ENCODE measurements at places on chromosomes 6 and 20.

DNA sequence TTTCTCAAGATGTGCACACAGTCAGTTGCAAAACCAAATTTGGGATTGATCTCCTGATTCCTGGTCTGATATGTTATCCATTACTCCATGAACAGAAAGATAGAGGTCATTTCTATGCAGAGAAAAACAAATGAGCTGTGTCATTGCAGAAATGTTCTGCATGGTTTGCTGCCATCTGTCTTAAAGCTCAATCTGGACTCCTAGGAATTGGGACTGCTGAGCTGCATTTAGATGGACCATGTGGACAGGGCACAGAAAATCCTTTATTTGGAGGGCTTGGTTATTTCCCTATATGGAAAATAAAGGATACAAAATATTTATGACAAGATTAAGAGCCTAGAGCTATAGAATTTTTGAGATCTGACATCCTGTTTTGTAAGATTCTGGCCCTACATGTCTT is 91.3 kb downstream of the ADGRB3 start:
- no peak for DNase-seq
- H3K4me3 ChIP-seq, result no peak overlapping the region
- H3K27me3 ChIP-seq, result no peaks in the 10 kb centered on the region

- DNase-seq, result peak; percentile 66
- H3K4me3 ChIP-seq, result no peak overlapping the region
- no peak overlapping the region for H3K27ac ChIP-seq
- no peaks in the 10 kb centered on the region for H3K36me3 ChIP-seq
Observed at GRCh38 chr6:13554929-13555333, 19.5 kb upstream of the SIRT5 start.

- DNase-seq, result no peak
- H3K27me3 ChIP-seq, result no peaks in the 10 kb centered on the region
- no peaks in the 10 kb centered on the region for H3K4me1 ChIP-seq
- H3K4me3 ChIP-seq, result no peak overlapping the region
Observed at GRCh38 chr6:4435981-4436445, 300.6 kb upstream of the ECI2 start.

DNA sequence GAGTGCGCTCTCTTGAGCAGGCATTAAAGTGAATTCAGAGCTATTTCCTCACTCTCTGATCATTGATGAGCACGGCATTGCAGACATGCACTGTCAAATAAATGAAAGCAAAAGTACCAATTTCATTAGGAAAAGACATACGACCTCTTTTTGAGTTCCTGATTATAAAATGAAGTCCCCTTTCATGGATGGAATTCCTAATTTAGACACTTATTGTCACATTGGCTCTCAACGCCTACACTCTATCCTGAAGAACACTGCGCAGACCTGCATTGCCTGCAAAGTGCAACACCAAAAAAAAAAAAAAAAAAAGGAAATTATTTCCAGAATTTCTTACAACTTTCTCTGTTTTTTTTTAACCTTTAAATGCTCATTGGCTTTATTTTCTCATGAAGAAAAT is 1.6 kb downstream of the ADGRB3 start:
- no peaks in the 10 kb centered on the region for H3K36me3 ChIP-seq
- peaks cover 20% of the 10 kb centered on the region for H3K4me1 ChIP-seq
- peaks cover 95% of the 10 kb centered on the region for H3K27me3 ChIP-seq
- no peak for DNase-seq

DNA sequence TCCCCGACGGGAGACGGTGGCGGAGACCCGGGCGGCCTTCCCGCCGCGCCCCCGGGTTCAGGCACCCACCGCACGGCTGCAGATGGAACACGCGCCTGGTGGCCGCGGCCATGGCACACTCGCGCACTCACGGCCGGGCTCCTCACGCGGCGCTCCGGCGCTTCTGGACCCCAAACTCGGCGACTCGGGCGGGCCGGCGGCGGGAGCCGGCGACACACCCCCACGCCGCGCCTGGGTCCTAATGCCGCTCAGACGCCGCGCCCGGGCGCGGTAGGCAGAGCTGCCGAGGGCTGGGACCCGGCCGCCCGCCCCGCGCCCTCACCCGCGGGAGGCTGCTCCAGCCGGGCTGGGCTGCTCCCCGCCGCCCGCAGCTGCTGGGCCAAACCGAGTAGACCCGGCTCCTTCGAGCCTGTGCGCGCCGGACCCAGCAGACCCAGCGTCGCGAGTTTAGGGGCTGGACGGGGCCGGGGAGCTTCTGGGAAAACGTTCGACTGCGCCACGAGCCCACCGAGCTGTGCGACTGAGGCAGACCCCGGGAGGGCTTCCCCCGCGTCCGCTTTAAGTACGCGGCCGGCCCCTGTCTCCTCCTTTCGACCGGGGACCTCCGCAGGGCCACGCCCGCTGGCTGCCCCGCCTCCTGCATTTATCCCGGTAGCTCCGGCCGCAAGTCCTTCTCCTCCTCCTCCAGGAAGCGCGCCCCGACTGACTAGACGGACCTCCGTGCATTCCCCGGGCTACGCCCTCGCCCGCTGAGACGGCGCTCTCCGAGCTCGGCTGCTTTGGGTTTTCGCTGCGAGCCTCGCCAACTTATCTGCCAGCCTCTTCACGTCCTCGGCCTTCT is at the start of gene SLC4A11:
Gene SLC4A11 (minus strand): TSS at position 165 of the 841 bp plus-strand sequence. CDS start 53 bp downstream, at position 112.
- DNase-seq, result peak; percentile 76
- peaks cover 71% of the 10 kb centered on the region for H3K27me3 ChIP-seq
- H3K36me3 ChIP-seq, result no peaks in the 10 kb centered on the region
- peak within 1 kb of the TSS; percentile 73 for H3K4me3 ChIP-seq
- peaks cover 7% of the 10 kb centered on the region for H3K4me1 ChIP-seq

DNA sequence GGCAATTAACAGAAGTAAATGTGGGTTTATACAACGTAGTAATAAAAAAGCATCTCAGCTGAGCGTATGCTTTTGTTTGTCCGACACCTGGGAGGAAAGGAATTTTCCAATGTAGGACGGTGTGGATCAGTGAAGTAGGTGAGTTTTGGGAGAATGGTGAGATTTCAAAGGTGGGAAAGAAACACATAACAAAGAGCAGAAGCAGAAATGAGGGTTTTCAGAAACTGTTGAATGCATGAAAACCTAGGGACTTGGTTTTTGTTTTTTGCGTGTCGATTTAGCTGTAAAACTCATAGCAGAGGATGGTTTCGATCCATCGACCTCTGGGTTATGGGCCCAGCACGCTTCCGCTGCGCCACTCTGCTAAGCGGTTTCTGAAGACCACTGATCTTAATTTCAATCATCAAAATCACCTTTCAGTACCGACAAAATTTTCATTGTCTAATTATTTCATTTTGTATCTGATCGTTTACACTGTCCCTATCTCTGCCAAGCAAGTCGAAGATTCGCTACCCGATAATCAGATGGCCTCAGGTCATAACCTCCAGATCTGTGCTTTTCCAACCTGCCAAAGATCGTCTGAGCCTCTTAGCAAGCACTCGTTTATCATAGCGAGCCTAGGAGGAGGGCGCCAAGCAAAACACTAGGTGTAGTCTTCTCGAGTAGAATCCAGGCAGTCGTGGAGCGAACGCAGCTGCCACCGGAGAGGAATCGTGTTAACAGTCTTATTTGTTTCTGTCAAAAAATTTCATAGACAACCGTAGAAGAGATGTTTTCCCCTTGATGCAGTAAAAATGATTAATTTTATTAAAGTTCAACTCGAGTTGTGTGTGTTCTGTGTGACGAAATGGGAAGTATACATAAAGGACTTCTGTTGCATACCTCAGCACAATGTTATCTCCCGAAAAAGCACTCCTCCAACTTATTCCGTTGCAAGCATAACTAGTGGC is 20.9 kb upstream of the POM121L2 start:
- peak overlapping the region; percentile 84 for H3K4me3 ChIP-seq
- no peak overlapping the region for H3K27ac ChIP-seq
- DNase-seq, result peak; percentile 78
- no peaks in the 10 kb centered on the region for H3K4me1 ChIP-seq
- peaks cover 10% of the 10 kb centered on the region for H3K27me3 ChIP-seq
- H3K36me3 ChIP-seq, result no peaks in the 10 kb centered on the region

DNA sequence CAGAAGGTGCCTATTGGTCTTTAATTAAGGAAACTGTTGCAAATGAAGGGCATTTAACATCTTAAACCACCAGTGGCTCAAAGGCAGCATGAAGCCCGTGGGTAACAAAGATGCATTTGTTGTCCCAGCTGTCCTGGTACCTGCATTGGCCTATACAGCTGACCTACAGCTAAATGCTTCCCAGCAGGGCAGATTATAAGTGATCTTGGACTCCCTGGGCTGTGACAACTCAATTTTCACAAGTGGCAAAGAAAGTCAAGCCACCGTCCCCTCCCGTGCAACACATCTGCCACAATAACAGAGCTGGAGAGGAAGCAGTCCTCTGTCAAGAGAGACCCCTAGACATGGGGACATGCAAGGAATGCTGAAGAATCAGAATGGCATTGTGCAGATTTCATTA is 31.5 kb upstream of the EDN3 start:
- H3K36me3 ChIP-seq, result no peaks in the 10 kb centered on the region
- H3K27ac ChIP-seq, result no peak overlapping the region
- H3K4me1 ChIP-seq, result peaks cover 24% of the 10 kb centered on the region
- peak overlapping the region; percentile 4 for H3K4me3 ChIP-seq

GRCh38 chr6:5937169-5937909 is 69.4 kb downstream of the NRN1 start:
- no peak overlapping the region for H3K4me3 ChIP-seq
- no peaks in the 10 kb centered on the region for H3K36me3 ChIP-seq
- H3K27me3 ChIP-seq, result no peaks in the 10 kb centered on the region
- H3K27ac ChIP-seq, result no peak overlapping the region
- H3K4me1 ChIP-seq, result peaks cover 13% of the 10 kb centered on the region

DNA sequence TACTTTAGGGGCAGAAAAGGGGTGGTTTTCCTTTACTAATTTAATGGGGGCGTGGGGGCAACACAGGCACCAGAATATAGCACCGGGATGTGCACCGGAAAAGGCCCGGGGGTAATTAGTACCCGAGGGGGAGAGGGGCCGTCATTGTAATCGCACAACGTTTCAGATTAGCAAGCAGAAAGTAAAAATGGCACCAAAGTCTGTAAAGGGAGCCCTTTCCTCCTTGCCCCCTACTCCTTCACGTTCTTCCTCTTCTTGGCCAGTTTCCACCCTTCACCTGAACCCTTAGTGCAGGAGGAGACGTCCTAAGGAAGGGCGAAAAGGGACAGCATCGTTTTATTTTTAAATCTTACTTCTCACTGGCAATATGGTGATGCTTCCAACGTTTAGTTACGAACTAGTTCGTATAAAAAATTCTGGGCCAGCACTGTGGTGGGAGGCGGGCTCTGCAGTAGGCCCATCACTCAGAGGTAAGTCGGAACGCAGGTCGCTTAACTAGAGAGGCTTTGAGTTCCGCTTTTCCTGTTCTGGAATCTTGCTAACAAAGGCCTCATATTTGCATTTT is 742 bp upstream of the CEP85L start:
- H3K4me3 ChIP-seq, result peak overlapping the region; percentile 79
- peak; percentile 31 for DNase-seq
- peaks cover 10% of the 10 kb centered on the region for H3K4me1 ChIP-seq
- no peaks in the 10 kb centered on the region for H3K36me3 ChIP-seq
- H3K27ac ChIP-seq, result no peak overlapping the region

DNA sequence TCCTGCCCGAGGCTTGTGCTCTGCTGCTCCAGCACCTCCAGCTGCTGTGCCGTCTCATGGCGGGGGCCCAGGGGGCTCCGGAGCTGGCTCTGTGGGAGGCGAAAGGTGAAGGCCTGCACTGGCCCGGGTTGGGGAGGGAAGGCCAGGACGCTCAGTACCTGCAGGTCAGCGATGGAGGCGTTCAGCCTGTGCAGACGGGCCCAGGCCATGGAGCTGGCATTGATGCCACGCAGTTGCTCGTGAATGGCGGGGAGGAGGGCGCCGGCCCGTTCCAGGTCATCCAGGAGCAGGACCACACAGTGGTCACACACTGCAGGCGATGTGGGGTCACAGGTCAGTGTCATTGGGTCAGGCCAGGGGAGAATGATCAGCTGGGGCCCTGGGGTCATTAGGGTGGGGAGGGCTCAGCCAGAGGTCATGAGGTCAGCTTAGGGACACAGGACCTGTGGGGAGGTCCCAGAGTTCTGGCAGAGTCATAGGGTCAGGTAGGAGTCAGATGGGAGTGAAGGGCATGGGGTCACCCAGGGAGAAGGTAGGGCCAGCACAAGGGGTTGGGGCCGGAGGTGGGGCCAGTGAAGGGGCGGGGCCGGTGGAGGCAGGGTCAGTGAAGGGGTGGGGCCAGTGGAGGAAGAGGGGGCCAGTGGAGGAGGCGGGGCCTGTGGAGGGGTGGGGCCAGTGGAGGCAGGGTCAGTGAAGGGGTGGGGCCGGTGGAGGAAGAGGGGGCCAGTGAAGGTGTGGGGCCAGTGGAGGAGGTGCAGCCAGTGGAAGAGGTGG is 18.0 kb downstream of the ADRM1 start:
- H3K36me3 ChIP-seq, result peaks cover 1% of the 10 kb centered on the region
- H3K27ac ChIP-seq, result no peak overlapping the region
- no peaks in the 10 kb centered on the region for H3K4me1 ChIP-seq

- peaks cover 13% of the 10 kb centered on the region for H3K27me3 ChIP-seq
- no peak overlapping the region for H3K4me3 ChIP-seq
- no peak overlapping the region for H3K27ac ChIP-seq
Observed at GRCh38 chr20:25117990-25118389, 36.0 kb upstream of the VSX1 start.

DNA sequence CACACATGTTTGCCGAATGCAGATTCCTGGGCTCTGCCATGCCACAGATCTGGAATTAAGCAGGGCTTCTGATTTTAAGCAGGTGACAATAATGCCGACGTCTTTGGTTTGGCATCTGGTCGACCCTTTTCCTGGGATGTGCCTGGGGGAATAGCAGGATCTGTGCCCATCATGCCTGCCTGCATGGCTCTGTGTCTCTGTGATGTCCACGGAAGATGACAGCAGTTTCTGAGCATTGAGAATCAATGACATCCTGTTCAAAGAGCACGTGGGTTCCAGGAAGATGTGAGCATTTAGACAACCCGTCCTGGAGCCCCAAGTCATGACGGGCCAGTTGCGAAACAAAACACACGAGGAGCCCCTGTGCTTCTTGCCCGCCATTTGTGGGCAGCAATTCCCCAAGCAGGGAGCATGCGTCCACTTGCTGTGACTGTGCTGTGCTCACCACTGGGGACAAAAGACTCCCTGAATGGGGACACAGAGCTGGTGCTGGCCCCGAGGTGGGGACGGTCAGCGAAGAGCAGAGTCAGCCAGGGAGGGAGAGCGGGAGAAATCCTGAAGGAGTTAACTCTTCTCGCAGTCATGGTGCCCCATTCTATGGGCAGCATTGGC is 110.1 kb downstream of the ERMARD start:
- H3K4me1 ChIP-seq, result no peaks in the 10 kb centered on the region
- no peak for DNase-seq
- no peaks in the 10 kb centered on the region for H3K27me3 ChIP-seq
- no peak overlapping the region for H3K27ac ChIP-seq
- H3K4me3 ChIP-seq, result no peak overlapping the region

DNA sequence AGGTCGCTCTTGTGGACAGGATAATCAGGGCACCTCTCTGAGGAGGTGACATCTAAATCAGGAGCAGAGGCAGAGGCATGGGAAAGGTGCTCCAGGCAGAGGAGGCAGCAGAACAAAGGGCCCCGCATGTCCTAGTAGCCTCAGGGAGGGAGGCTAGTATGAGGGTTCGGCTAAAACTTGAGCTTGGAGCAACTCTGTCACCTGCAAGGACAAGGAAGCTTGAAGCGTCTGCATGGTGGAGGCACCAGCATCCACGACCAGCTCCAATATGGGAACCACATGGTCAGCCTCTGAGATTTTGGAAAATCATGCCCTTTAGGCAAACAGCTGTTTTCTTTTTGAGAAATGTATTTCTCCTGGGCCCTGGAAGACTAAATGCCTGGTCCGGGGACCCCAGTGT is 13.0 kb upstream of the MPC1 start:
- no peak for DNase-seq
- no peak overlapping the region for H3K4me3 ChIP-seq
- H3K4me1 ChIP-seq, result no peaks in the 10 kb centered on the region
- H3K36me3 ChIP-seq, result no peaks in the 10 kb centered on the region
